ENCODE measurements at places on chromosomes 4 and X.

DNA sequence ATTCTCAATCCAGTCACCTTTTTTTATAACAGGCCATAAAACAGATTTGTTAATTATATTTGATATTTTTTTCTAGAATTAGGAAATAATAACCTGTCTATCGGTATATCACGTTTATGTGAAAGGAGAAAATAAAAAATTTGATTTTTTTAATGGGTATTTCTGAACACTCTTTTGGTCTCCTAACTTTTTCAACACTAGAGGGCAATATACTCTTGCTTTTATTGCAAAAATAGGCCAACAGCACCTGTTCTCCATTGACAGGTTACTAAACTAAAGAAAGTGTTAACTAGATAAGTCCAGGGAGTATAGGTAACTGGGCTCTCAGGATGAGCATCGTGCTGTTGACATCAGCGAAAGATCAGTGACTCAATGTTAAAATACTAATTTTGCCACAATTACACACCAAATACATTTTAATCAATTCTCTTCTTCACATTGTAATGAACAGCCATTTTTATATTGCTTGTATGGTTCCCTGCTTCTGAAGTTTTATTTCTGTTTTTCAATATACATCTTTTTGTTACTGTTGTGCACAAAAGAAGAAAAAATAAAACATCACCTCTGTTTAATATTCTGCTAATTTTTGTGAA is 22.8 kb downstream of the NDST4 start:
- no peak for DNase-seq

DNA sequence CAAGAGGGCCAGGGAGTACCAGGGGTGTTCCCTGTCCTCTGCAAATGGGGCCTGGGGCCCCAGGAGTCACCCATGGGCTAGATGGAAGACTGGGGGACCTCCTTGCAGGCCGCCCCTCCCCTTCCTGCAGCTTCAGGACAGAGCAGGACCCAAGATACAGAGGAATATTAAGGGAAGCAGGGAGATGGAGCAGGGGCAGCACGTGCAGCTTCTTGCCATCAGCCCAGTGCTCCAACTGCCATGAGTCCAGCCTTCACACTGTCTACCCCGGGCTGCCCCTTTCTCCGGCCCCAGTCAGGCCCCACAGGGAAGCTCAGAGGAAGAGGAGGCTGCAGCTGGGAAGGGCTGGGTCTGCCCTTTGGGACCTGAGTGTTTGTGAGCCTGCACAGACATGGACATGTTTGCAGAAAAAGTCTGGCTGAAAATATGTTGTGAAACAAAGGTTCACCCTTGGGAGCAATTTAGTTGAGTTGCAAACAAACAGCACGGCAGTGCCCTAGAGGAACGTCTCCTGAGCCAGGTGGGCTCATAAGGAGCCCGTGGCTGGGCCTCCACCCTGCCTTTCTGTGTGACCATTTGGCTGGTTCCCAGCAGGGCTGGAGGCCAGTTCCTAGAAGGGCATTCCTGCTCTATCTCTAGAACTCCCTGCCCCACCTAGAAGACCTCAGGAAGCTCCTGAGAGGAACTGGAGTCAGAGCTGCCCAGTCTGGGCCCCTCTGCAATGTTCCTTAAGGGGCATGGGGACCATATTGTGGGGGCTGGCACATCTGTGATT is 8.9 kb downstream of the FATE1 start:
- no peak for DNase-seq

DNA sequence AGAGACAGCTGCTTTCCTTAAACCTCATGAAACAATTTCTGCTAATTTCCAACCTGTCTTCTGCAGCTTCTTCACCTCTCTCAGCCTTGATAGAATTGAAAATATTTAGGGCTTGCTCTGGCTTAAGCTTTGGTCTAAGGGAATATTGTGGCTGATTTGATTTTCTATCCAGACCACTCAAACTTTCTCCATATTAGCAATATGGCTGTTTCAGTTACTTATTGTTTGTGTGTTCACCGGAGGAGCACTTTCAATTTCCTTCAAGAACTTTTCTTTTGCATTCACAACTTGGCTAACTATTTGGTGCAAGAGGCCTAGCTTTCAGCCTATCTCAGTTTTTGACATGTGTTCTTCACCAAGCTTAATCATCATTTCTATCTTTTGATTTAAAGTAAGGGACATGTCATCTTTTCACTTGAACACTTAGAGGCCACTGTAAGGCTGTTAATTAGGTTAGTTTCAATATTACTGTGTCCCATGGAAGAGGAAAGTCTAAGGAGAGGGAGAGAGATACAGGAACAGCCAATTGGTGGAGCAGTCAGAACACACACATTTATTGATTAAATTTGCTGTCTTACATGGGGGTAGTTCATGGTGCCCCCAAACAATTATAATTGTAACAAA is 213.2 kb downstream of the RASL11B start:
- no peak for DNase-seq

DNA sequence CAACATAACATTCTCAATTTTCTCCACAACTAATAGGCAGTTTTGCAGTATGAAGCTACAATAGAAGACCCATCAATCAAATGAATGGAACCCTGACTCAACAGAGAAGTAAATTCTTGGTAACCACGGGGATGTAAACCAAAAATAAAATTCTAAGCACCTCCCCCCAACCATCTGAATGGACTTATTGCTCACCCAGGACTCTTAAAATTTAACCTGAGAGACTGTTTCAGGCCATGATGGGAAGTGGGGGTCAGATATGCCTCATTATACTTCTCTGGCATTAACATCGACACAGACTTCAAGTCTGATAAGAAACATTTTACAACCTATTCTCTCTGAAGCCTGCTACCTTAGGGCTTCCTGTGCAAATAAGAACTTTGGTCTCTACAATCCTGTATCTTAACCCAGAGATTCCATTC is 620.9 kb downstream of the TLL1 start:
- no peak for DNase-seq

DNA sequence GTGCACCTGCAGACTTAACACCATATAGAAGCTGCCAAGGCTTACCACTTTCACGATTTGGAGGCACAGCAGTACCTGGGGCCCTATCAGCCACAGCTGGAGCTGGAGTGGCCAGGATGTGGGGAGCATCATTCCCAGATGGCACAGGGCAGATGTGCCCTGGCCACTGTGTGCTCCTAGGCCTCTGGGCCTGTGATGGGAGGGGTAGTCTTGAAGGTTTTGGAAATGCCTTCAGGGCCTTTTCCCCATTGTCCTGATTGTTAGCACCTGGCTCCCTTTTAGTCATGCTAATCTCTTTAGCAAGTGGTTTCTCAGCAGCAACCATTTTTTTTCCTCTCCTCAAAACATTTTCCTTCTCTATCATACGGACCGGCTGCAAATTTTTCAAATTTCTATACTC is 490.2 kb downstream of the RAB28 start:
- no peak for DNase-seq

- DNase-seq, result no peak
Measured at GRCh38 chr4:23934915-23935314, 45.1 kb upstream of the PPARGC1A start.

- no peak for DNase-seq
Measured at GRCh38 chrX:83535417-83536196, 27.5 kb downstream of the POU3F4 start.

DNA sequence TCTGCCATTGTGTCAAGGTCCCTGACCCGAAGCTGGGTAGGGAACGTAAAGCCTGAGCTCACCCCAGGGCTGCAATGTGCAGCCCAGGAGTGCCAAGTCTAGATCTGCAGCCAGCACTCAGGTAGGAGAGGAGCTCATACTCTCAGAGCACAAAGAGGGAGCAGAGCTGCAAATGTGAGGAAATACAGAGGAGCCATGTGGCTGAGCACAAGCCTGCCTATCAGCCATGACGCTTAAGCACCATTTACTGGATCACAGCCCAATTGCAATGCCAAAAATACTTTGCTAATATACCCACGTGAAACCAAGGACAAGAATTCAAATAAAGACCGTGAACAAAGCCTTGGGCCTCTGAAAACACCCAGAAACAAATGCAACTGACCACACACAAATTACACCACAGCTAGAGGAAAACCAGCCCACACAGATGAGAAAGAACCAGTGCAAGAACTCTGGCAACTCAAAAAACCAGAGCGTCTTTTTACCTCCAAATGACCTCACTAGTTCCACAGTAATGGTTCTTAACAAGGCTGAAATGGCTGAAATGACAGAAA is 69.0 kb upstream of the HPF1 start:
- DNase-seq, result no peak

DNA sequence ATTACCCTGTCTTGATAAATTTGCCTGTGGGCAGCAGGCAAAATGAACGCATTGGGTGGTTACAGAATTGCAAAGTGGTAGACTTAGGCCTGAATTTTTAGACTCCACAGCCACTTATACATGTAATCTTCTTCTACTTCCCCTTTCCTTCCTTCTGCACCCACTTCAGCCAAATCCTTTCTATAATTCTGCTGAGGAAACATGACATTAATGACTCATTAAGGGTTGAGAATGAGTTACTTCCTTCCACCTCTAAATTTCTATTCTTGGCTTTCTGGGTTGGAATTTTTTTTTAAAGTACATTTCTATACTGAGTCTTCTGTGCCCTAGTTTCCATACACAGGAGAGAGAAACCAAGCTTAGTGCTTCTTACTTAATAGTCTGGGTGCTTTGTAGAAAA is 10.1 kb downstream of the PAPSS1 start:
- DNase-seq, result no peak

DNA sequence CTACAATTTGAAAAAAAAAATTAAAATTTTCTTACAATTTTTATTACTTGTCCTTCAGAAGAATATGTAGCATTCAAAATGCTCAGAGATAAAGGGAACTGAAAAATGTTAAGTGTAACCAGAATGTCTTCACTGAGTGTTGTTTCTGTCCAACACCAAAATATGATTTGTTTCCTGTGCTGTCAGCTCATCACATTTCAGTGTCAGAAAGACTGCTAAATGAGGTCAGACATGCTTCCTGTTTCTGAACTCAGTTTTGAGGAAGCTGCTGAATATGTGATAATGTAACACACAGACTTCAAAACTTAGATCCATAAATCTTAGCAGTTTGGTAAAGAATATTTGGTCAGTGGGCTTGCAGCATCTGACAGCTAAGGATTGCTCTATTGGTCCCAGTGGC is 1849.7 kb downstream of the PCDH7 start:
- DNase-seq, result no peak

DNA sequence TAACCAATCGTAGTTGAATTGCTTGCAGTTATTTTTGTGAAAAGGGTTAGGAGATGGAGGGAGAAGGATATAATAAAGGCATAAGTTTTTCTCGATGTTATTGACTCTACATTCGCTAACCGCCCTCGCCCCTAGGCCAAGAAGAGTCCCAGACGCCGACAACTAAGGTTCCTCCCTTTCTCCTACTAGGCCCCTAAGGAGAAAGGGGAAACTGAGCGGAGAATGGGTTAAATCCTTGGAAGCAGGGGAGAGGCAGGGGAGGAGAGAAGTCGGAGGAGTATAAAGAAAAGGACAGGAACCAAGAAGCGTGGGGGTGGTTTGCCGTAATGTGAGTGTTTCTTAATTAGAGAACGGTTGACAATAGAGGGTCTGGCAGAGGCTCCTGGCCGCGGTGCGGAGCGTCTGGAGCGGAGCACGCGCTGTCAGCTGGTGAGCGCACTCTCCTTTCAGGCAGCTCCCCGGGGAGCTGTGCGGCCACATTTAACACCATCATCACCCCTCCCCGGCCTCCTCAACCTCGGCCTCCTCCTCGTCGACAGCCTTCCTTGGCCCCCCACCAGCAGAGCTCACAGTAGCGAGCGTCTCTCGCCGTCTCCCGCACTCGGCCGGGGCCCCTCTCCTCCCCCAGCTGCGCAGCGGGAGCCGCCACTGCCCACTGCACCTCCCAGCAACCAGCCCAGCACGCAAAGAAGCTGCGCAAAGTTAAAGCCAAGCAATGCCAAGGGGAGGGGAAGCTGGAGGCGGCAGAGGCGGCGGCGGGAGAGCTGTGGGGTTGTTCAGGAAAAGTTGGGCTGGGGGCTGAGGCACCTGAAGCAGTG is 5.9 kb downstream of the ATOH1 start:
- DNase-seq, result no peak

DNA sequence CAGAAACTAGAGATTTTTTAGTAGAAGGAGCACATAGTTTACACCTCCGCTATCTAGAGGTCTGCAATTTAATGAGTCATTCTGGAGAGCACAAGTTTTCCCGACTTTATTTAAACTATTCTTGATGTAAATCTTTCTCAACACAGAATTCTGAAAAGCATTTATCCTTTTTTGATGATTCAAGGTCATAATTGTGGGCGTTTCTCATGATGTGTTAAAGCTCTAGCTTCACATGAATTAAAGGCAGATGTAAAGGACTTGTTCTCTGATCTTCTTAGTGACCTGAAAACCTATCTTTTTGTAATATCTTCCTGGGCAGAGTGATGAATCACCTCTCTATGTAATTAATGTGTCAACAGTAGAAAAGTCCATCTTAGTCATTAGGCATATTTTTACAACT is 128.8 kb downstream of the COMMD8 start:
- no peak for DNase-seq

DNA sequence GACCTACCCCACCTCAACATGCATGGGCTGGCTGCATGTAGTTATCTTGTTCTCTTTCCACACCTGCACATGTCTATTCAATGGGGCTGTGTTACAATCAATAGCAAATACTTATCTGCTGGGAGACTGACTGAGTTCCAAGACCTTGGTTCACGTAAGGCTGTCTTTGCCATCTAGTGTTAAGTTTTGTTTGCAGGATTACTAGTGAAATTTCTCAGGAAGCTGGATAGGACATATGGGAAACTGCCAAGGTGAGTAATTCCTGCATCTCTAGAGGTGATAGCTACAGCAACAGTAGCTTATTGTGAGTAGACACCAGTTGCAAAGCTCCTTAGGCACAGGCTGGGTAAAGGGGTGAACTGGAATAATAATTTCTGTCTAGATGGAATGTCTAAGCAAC is 177.5 kb downstream of the ENOX2 start:
- no peak for DNase-seq

DNA sequence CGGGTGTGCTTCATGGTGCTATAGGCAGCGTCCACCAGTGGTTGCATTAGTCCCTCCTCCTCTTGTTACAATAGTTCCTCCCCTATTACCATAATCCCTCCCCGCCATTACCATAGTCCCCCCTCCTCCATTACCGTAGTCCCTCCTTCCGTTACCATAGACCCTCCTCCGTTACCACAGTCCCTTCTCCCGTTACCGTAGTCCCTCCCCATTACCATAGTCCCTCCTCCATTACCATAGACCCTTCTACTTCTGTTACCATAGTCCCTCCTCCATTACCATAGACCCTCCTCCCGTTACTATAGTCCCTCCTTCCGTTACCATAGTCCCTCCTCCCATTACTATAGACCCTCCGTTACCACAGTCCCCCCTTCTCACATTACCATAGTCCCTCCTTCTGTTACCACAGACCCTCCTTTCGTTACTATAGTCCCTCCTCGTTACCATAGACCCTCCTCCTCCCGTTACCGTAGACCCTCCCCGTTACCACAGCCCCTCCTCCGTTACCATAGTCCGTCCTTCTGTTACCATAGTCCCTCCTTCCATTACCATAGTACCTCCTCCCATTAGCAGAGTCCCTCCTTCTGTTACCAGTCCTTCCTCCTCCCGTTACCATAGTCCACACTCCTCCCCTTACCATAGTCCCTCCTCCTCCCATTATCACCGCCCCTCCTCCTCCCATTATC is 129.6 kb downstream of the DHRSX start:
- DNase-seq, result no peak
